ENCODE measurements at places on chromosomes 11 and 22.

DNA sequence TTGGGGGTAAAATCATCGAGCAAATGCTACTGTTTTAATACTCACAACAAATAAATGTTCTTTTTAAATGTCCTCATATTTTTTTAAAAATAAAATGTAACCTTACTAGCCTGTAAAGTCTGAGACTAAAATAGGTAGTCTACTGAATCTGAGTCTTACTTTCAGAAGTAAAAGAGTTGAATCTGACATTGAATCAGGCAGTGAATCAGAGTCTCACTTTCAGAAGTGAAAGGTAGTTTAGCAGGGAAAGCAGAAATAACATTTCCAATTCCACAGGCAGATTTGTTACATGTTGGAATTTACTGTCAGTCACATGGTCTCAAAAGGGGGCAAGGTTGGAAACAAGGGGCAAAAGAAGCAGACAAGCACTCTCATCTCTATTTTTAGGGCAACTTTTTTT, 143.0 kb downstream of the ELP4 start:
- no peak for DNase-seq

GRCh38 chr22:45969414-45969799, 7.6 kb downstream of the WNT7B start:
- no peak for DNase-seq

DNA sequence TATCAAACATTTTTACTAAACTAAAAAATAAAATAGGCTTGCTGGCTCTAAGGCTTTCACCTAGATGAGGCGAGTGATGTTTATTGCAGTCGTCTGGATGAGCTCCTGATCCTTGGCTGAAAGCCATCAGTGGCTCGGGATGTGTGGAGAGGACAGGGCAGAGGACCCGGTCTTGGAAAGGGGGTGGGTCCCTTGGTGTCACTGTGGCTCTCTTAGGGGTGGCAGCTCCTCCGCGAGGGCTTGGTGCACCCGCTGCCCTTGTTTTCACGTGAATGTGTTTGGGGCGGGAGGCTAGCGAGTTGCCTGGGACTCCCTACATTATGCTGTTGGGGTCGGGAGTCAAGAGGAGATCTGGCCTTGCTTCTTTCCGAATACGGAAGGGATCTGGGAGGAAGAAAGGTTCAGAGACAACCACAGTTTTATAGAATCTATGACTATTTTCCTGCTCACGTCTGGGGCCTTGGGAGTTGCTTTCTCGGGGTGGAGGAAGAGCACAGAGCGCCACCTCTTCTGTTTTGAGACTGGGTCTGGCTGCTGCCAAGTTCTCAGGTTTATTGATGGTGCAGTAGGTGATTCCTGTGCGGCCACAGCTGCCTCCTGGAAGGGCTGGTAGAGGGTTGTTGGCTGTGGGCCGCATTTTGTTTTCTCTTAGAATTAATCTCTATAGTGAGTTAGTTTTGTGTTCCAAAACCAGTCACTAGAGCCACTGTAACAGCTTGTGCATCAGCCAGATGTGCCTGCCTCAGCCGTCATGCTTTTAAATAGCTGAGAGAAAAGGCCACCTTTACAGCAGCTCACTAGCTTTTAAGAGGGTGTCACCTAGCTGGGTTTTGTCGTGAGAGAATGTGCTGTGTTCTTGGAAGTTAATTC, 12.8 kb downstream of the TBC1D22A start:
- DNase-seq = no peak

GRCh38 chr11:3129181-3129590, 35.9 kb downstream of the OSBPL5 start:
- DNase-seq = no peak

- no peak for DNase-seq
Observed at GRCh38 chr22:24162436-24162835, 18.9 kb upstream of the SUSD2 start.

- no peak for DNase-seq
Observed at GRCh38 chr22:38074181-38075104, 9.5 kb downstream of the SLC16A8 start.

DNA sequence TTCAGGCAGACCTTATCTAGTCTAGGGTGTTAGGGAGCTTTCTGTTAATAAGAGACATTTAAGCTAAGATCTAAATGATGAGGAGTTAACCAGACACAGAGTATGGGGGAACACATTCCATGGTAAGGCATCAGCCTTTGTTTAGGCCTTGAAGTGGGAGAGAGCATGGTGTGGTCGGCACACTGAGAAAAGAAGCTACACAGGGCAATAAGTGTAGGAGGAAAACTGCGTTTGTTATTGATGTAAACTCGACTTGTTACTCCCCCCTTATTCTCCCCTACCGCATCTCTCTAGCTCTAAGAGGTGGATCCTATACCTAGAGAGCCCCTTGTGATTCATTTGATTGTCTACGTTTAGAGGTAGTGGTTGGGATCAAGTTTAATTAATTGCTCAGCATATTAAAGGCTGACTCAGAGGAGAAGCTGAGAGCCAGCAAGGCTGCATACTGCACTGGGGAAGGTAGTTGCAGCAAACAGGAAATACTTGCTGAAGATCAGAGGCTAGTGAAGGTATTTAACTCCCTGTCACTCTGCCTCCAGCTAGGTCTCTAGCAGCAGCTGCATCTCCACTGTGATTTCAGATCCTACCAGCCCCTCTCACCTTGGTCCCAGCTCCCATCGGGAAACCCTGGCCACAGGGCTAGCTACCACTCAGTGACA, 86.8 kb upstream of the TEAD1 start:
- no peak for DNase-seq

DNA sequence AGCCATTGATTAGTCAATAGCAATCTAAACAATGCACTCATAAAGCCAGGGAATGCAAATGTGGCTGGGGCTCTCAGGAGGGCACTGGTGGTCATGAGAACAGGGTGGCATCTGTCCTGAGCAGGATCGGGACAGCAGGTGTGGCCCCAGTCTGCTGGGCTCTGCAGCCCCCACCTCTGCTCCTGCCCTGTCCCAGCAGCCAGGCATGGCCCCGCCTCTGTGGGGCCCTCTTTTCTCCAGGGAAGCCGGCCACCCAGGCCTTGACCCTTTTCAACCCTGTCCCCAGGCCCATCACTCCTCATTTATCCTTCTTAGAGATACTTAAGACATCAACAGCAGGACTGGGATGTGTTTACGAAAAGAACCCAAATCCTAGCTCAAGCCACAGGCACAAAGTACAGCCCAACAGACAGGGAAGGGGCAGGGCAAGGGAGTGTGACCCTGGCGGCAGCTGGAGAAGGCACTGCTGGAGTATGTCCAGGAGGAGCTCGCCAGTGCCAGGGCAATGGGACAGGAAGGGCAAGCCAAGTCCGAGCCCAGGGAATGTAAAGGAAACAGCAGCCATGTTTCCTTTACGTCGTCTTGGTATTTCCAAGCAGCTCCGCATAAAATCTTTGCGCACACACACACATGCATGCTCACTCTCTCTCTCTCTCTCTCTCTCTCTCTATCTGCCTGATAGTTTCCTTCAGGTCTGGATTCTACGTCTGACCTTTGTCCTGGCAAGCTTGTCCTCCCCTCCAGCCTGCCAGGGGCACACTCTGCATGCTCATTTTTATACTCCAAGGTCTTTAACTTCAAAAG, 59.9 kb downstream of the DGCR2 start:
- DNase-seq = no peak

GRCh38 chr22:37253126-37253660, 9.1 kb upstream of the RAC2 start:
- DNase-seq = no peak

DNA sequence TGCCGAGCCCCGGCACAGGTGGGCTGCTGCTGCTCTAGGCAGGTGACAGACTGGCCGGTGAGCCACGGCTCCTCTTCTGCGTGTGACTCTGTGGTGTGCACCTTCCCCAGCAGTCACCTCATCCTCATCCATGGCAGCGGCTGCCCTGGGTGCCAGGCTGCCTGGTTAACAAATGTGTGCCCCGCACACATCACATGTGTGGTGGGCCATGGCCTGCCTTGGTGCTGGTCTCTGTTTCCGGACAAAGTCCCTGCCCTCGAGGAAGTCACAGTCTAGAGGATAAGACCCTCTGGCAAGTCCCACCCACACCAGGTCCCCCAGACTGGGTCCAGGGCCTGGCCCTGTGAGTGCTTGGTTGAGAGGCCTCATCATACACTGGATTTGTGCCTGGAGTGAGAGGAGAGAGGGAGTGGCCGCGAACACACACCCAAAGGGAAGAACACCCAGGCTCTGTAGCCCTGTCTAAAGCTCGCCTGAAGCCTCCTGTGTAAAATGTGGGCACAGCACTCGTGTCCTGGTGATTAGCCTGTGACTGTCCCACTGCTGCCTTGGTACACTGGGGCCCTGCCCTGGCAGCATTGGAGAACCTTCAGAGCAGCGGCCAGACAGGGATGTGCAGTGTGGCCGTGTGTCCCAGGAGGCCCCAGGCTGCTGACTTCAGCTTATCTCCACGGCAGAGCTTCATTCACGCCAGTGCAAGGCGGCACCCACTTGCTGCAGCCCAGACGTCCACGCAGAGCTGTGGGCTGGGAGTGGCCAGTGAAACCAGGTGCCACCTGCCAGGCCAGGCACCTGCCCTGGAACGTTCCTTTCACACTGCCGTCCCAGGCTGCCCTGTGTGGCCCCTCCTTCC, 269.9 kb downstream of the TBC1D22A start:
- no peak for DNase-seq

- no peak for DNase-seq
Observed at GRCh38 chr22:17890245-17890671, 116.0 kb upstream of the BID start.

- DNase-seq = no peak
Observed at GRCh38 chr11:75205564-75206020, 35.0 kb upstream of the TPBGL start.

- no peak for DNase-seq
Observed at GRCh38 chr22:38505541-38506117, 482 bp downstream of the DDX17 start.

GRCh38 chr22:30648825-30649224, 13.2 kb downstream of the SLC35E4 start:
- DNase-seq = no peak

All from esophagus squamous epithelium (tissue), 5 donors.